ENCODE measurements at places on chromosomes 1 and 21.

- DNase-seq: no peak
These were observed 52.5 kb downstream of the HSPG2 start for GRCh38 chr1:21884456-21885235.

- no peak for DNase-seq
These were observed 1.4 kb downstream of the ADORA1 start for GRCh38 chr1:203128716-203129500.

- no peak for DNase-seq
These were observed 26.8 kb downstream of the EIF4G3 start for GRCh38 chr1:21149855-21150432.

GRCh38 chr1:102595106-102595505, 513.2 kb downstream of the COL11A1 start:
- no peak for DNase-seq

GRCh38 chr1:59062743-59063142, 234.2 kb upstream of the FGGY start:
- DNase-seq: no peak

Data from stimulated activated CD4-positive, alpha-beta T cell treated with anti-CD3 and anti-CD28 coated beads, Interleukin-15, amount 100 ng/mL, for 24 hours (primary cell).